ENCODE measurements at places on chromosomes 11 and 22.

DNA sequence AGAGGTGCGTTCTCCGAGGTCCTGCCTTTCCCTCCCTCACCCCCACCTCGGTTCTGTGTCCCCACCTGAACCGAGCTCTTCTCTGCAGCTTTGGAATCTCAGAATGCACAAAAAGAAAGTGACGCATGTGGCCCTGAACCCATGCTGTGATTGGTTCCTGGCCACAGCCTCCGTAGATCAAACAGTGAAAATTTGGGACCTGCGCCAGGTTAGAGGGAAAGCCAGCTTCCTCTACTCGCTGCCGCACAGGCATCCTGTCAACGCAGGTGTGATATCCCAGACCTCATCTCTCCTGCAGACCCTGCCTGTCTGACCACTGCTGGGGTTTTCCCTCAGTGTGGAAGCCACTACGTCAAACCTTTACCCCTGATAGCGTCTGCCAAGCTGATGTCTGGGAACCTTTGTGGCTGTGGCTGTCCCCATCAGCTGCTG lies 13.9 kb downstream of the ACP2 start:
- DNase-seq: no peak

DNA sequence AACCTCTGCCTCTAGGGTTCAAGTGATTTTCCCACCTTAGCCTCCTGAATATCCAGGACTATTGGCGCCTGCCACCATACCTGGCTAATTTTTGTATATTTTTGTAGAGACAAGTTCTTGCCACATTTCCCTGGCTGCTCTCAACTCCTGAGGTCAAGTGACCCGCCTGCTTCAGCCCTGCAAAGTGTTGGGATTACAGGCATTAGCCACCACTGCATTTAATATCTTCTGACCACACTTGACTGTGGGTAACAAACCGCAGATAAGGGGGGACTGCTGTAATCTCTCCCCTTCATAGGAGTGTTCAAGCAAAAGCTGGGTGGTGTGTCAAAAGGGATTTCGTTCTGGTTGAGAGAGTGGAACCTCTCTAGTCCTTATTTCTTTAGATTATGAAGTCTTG lies 53.4 kb downstream of the GRAMD1B start:
- DNase-seq: no peak

DNA sequence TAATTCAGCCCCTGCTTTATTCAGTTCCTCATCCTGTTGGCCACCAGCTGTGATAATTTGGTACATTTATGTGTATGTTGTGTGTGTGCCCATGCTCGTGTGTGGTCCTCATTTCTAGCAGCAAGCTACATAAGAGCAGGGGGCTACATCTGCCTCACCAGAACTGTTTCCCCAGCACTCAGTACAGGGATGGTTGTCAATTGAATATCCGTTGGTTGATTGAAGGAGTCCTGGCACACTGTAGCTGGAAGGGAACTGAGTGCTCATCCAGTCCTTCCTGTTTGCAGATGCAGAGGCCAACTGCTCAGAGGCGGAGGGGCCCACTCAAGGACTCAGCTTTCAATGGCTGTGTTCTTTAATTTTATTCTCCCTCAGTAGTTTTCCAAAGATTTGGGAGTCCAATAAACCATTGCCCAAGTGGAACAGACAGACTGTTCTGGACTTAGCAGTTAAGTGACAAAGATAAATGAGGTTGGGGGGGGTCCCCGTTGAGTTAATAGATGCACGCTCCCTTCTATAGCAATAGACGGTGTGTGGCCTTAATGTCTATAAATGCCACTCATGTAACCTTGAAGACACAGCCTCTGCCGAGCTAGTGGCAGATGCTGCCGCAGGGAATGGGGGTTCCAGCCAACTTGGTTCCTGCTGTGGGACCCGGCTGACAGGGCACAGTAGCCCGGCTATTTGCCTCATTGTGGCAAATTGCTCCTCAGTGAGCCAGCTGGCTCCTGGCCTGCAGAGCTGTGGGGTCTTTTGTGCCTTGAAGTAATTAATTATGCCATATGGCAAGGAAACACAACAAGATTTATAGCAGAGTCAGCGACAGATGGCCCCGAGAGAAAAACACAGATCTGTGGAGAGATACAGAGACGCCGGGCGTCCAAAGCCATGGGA lies 71.4 kb upstream of the GRK3 start:
- no peak for DNase-seq

DNA sequence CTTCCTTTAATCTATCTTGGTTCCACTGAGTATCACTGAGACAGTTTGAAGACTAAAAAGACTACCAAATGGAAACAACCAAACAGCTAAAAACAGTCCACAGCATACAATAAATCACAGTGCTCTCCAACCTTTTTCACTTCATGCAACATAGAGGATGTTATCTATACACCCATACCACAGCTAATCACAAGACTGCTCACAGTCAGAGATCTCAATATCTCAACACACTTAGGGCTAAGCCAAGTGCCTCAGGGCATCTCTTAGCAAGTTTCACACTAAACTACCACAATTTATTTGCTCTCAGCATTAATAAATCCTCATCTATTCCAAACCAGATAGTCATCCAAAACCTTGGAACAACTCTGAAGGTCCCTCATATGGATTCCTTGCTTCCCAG lies 129.4 kb downstream of the SBF2 start:
- no peak for DNase-seq

- no peak for DNase-seq
Measured at GRCh38 chr11:9498457-9499078, 37.8 kb downstream of the ZNF143 start.

DNA sequence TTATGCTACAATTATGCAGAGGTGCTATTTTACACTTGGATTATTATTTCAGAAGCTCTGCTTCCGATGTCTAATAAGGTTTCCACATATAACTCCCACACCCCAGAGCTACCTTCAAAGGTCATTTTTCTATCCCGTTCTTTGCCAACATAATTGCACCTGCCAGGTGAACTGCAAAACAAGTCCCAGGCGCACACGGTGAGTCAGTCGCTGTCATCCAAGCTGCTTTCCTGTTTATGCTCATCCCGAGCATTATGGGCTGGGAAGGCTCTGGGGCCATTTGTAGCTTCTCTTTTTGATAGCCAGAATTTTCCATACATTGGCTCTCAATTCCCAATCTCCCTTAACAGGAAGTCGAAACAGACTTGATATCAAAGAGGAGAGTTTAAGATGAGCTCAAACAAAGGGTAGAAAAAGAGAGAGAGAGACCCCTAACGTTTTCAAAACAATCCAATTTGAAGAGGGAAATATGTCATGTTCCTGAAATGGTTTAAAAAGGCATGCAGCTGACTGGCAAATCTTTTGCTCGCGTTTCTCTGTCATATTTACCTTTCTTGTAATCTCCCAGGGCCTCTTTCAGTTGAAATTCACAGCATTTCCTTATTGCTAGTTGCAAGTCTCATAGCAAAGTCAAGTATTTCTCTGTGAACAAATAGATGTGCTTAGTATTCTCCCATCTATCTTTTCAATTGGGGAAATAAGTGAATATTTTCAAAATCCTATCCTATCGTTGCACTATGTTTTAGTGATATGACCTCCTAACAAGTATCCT lies 815.9 kb downstream of the KCNA4 start:
- no peak for DNase-seq

DNA sequence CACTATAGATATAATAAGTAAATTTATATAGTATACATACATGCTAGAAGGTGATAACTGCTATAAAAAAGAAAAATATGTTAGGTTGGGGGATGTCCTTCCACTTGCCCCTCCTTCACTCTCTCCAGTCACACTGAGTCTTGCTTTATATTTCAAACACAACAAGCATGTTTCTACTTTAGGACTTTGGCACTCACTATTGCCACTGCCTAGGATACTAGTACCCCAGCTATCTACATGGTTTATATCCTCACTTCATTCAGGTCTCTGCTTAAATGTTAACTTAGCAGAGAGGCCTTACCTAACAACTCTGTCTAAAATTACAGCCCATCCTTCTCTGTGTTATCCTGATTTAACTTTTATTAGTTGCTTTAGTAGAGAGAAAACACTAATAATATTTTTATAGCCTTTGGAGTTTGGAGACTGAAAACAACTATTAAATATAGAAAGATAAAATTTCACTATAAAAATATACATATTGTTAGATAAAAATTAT lies 39.1 kb upstream of the B3GNT6 start:
- no peak for DNase-seq

DNA sequence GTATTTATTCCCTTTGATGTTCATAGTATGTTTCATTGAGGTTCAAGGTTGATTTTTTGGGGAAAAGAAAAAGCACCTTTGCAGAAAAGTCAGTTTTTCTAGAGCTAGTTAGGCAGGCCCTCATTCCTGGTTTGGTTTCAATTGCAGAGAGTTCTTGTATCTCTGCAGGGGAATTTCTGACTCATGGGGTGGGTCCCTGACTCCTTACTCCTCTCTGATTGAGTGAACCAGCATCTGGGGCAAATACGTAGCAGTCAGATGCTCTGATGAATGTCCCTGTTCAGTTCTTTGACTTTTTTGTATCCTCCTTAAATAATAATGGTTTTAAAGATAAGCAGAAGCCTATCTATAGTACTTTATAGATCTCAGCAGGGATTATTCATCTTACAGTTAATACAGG lies 7.7 kb upstream of the NCR3LG1 start:
- peak; percentile 27 for DNase-seq

DNA sequence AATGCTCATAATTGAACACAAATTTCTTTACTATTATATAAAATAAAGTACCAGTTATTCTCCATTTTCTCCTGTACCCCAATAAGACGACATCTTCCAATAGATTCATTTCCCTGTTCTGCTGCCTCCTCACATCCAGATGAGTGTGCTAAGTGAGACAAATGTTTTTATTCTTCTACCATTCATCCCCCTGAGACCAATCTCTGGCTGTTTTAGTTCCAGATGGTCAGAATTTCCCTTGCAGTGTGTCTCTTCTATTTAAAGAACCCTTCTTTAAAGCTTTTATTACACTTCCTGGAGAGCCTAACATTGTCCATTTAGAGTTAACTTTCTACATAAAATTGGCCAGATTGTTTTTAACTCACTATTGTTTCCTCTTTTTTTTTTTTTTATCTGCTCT lies 41.2 kb upstream of the GLYATL1 start:
- no peak for DNase-seq

DNA sequence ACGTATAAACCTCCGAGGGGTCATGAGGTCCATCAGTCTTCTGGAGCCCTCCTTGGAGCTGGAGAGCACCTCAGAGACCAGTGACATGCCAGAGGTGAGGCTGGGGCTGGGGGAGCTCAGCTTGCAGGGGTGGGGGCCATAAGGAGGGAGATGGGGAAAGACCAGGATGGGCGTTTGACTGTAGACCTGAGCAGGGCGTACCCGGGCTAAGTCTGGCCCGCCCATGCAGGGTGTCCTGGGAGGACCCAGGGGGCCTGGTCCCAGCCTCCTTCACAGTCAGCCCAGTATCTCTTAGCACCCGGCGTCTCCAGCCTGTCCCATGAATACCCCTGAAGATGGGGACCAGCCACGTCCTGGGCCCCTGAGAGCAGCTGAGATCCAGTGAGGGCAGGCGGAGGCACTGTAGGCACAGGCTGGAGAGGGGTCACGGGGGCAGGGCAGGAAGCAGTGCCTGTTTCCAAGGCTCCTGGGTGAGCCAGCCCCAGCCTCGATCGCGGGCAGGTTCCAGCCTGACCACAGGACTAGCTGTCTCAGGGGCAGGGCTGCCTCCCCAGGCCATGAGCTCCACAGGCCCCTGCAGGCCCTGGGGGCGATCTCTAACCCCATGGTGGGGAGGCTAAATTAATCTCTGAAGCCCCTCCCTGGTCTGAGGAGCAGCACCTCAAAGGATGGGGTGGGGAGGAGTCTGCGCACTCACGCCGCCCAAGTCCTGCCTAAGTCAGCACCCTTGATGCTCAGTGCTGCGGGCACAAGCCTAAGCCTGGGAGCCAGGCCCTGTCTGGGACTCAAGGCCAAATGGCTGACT lies 7.1 kb downstream of the SSH3 start:
- DNase-seq: no peak

GRCh38 chr22:45731798-45732495 lies 60.3 kb downstream of the ATXN10 start:
- no peak for DNase-seq

DNA sequence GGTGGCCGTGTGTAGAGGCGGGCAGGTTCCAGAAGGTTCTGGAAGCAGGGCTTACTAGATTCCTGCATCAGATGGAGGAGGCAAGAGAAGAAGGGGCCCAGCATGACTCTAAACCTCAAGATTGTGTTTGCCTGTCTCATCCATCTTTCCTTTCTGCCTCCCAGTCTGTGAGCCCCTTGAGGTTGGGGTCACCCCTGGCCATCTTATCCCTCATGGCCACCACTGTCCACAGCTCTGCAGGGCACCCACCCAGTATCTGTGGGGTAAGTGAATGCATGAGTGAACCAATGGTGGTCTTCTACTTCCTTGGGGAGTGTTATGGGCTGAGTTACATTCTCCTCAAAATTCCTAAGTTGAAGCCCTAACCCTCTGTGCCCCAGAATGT lies 79.3 kb downstream of the MYEOV start:
- no peak for DNase-seq

DNA sequence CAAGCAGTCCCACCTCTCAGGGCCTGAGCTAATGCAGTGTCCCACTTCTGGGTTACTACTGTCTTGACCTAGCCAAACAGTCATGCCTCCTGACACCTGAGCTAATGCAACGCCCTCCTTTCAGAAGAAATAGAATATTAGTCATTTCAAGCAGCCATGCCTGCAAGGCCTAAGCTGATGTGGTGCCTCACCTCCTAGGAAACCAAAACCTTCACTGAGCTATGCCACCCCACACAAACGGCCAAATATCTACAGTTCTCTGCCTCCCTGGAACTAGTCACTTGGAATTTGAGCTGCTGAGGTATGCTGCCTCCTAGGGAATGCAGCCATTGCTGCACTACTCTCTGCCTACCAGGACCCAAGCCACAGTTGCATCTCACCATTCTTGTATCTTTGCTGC lies 8.3 kb upstream of the MS4A6E start:
- DNase-seq: no peak

GRCh38 chr11:129230006-129230405 lies 37.9 kb upstream of the ARHGAP32 start:
- peak; percentile 51 for DNase-seq

DNA sequence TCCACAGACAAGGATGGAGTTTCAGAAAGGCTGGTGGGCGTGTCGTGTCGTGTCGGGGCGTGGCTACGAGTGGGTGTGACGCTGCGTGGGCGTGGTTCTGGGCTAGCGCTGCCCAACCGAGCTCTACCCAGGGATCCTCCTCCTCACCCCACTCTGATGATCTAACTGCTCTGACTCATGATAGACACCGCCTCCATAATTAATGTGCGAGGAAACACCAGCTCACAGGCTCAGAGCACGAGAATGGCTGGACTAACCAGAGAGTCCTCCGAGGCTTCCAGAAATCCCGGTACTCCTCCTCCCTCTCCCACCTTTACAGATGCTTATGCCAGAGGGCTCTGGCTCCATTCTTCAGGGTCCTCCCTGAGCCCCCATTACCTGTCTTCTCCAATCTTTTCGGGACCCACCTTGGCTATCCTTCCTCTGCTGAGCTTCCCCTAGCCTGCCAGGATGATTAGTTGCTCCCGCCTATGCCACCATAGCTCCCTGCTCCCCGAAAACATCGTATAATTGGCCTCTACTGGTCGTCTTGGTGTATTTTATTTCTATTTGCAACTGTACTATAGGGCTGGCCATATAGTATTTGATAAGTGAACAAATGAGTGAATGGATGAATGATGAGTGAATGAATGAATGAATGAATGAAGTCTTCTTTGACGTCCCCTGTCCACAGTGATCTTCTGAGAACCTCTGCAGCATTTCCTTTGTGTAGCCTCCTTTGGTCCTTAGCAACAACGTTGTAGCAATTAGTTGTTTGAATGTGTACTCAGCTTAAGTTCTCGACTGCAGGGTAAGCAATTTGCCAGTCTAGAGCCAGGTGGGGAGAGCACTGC lies 21.7 kb downstream of the TMPRSS13 start:
- DNase-seq: peak; percentile 98

GRCh38 chr11:134170919-134171281 lies 52.9 kb downstream of the NCAPD3 start:
- DNase-seq: no peak

GRCh38 chr11:690738-691633 lies 4.0 kb downstream of the DEAF1 start:
- no peak for DNase-seq
